Right renal cortex interstitium (tissue), 3 donors: ENCODE measurements at places on chromosomes 4 and X. TPM values are rescaled to one million over a fixed set of nuclear protein-coding genes. Genes with fewer than 3 reads are reported as not detected.

DNA sequence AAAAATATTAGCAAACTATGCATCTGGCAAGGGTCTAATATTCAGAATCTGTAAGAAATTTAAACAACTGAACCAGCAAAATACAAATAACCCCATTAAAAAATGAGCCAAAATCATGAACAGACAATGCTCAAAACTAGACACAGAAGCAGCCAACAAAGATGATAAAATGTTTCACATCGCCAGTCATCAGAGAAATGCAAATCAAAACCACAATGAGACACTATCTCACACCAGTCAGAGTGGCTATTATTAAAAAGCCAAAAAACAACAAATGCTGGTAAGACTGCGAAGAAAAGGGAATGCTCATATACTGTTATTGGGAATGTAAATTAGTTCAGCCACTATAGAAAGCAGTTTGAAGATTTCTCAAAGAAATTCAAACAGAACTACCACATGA lies 201.3 kb upstream of the CPEB2 start:
- DNase-seq, result no peak

DNA sequence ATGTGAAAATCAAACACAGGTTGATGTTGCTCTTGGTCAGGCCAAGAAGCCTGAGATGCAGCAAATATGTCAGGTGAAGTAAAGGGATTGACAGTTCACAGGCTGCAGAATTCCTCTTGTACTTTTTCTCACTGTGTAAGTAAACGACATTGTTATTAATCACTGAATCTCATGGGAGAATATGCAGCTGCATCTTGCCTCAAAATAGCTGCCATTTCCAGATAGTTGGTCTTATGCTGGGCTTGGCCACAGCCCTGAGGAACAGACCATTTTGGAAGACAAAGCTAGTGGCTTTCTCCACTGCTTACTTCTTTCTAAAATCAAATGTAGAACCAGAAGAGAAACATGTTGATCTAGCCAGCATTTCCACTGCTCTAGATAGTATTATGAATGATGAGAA lies 403.4 kb upstream of the NR3C2 start:
- no peak for DNase-seq

- DNase-seq, result no peak
Measured at GRCh38 chr4:163485589-163485988, 8.9 kb upstream of the TMA16 start.

DNA sequence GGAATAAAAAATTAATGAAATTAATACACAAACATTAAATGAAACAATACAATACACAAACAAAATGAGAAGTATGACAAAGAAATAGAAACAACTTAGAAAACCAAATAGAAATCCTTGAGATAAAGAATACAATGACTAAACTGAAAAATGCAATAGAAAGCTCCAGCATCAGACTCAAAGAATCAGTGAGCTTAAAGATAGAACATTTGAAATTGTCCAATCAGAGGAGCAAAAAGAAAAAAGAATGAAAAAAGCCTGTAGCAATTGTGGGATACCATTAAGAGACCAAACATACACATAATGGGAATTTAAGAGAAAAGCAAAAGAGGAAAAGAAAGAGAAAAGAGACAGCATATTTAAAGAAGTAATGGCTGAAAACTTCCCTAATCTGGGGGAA lies 25.7 kb downstream of the EMCN start:
- no peak for DNase-seq

Gene MTNR1A
- 1.8 TPM for polyA plus RNA-seq

Gene XAGE1A
- not detected for polyA plus RNA-seq
